Fibroblast of lung (primary cell): ENCODE measurements at places on chromosomes 12 and 14. TPM values are rescaled to one million over a fixed set of nuclear protein-coding genes. Genes with fewer than 3 reads are reported as not detected.

Gene MIPOL1
- total RNA-seq = 8.6 and 9.0 TPM in 2 replicates

Gene RAB5B
- total RNA-seq = 46.2 and 55.3 TPM in 2 replicates

Gene PLA2G1B
- 0.51 TPM in 1 of 2 replicates, not detected in the other for total RNA-seq

Gene SLC39A2
- total RNA-seq = 0.17 and 0.26 TPM in 2 replicates

Gene CCDC196
- not detected in 2 replicates for total RNA-seq
